ENCODE measurements at places on chromosomes 5 and 9.

DNA sequence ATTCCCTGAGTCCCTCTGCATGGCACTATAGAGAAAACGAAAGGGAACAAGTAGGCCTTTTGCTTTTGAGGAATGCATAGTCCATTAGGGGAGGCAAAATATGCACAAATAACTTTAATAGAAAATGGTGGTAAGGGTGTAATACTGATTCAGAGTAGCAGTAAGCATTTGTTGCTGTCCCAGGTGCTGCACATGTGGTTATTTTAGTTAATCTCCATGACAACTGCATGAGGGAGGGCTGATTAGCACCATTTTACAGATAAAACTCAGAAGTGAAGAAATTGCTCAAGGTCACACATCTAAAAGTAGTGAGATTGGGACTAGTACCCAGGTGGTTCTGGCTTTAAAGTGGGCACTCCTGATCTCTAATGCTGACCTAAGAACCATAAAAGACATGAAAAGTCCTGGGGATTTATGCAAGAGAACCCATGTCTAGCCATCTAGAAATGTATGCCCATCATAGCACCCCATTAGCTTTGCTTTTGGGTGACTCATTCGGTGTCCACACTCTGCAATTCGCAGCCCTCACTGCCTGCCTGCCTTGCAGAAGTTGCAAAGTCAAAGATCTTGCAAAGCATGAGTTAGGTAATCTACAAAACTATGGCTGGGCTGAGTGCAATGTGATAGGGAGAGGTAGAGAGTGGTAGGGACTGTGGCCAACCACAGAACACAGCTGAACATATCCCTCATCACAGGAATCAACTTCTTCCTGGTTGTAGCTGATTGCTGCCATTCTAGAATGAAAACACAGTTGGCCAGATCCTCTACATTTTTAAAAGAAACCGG, 195.2 kb downstream of the PTTG1 start:
- H3K27me3 ChIP-seq = no peaks in the 10 kb centered on the region
- no peaks in the 10 kb centered on the region for H3K36me3 ChIP-seq
- H3K27ac ChIP-seq = no peak overlapping the region
- DNase-seq = no peak
- no peak overlapping the region for H3K4me3 ChIP-seq

DNA sequence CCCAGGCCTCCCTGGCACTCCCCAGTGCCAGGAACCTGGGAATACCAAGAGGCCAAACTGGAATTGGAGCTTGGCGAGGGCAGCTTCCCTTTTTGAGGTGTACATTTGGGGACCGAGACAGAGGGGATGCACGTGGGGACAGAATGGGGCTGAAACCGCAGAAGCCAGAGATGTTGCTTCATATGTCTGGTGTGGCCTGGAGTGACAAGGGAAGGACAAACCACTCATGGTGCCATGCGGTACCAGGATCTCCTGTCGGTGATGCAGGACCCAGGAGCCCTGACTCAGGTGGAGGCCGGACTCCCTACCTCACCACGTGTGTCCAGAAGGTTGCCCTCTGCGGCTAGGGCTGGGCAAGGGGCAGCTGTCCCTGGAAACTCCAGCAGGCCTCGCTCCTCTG, 4.0 kb upstream of the CSF2 start:
- H3K4me1 ChIP-seq = no peaks in the 10 kb centered on the region
- no peak for DNase-seq
- no peak overlapping the region for H3K27ac ChIP-seq
- H3K36me3 ChIP-seq = no peaks in the 10 kb centered on the region
- H3K4me3 ChIP-seq = no peak overlapping the region

DNA sequence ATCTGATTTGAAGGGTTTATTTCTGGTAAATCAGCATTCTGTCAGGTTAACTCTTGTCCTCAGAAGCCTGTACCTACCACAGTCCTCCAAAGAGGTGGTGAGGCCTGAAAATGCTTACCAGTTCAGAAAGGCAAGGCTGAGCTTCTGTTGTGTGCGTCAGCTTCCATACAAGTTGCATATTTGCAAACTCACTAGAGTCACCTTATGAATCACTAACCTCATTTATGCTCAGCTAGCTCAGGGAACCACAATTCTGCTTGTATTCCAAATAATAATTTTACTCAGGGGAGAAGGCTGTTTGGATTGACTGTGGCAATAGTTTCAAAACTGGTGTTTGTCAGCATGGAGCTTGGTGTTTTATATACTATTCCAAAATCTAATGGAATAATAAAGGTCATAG, 355.1 kb upstream of the RFX3 start:
- H3K4me3 ChIP-seq = no peak overlapping the region
- H3K27me3 ChIP-seq = no peaks in the 10 kb centered on the region
- H3K4me1 ChIP-seq = no peaks in the 10 kb centered on the region
- no peaks in the 10 kb centered on the region for H3K36me3 ChIP-seq
- DNase-seq = no peak
- H3K27ac ChIP-seq = no peak overlapping the region

GRCh38 chr5:140795259-140795641, 598 bp downstream of the PCDHA2 start:
- no peaks in the 10 kb centered on the region for H3K36me3 ChIP-seq
- no peak for DNase-seq
- H3K4me3 ChIP-seq = no peak overlapping the region
- H3K27ac ChIP-seq = no peak overlapping the region

DNA sequence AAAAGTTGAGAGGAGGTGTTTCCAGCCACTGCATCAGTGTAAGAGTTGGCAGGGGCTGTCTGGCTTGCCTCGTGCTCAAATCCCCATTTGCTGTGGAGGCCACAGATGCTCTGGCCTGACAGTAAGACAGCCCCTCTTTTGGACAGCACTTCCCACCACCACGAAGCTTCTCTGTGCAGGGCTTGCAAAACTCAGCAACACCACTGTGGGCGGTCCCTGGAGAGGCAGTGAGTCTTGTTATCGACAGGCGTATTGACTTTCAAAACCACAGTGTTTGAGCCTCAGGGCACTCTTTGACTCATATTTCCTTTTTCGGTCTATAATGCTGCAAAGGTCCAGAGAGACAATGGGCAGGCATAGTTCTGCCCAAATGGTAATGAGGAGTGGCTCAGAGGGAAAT, 539.5 kb downstream of the EBF1 start:
- no peaks in the 10 kb centered on the region for H3K36me3 ChIP-seq
- H3K27ac ChIP-seq = no peak overlapping the region
- H3K4me3 ChIP-seq = peak overlapping the region; percentile 56

DNA sequence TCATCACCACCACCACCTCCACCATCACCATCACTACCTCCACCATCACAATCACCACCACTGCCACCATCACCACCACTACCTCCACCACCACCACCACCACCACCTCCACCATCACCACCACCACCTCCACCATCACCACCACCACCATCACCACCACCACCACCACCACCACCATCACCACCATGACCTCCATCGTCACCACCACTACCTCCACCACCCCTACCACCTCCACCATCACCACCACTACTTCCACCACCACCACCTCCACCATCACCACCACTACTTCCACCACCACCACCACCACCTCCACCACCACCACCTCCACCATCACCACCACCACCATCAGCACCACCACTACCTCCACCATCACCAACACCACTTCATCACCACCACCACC, 23.5 kb upstream of the ADCY2 start:
- H3K36me3 ChIP-seq = no peaks in the 10 kb centered on the region
- H3K4me1 ChIP-seq = no peaks in the 10 kb centered on the region
- H3K4me3 ChIP-seq = no peak overlapping the region
- no peak for DNase-seq
- H3K27ac ChIP-seq = no peak overlapping the region
- no peaks in the 10 kb centered on the region for H3K27me3 ChIP-seq

DNA sequence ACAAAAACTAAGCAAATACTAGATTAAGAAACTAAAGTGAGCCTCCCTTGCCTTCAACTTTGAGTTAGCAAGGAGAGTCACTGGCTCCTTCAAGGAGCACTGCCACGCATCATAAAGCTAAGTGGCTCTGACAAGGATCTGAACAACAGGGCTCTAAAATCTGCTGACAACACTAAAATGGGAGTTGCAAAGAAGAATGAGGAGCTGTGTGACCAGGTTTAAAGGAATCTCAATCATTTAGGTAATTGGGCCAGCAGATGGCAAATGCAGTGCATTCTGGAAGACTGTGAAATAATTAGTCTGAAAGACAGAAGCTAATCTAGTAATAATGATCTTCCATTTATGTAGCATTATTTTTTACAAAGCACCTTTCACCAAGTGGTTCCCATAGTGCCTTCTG, 297.0 kb upstream of the TAS2R1 start:
- DNase-seq = no peak
- H3K27ac ChIP-seq = no peak overlapping the region
- no peaks in the 10 kb centered on the region for H3K4me1 ChIP-seq
- H3K4me3 ChIP-seq = no peak overlapping the region
- H3K27me3 ChIP-seq = no peaks in the 10 kb centered on the region
- no peaks in the 10 kb centered on the region for H3K36me3 ChIP-seq

Measured in GM12878 (cell line).